ENCODE measurements at places on chromosomes 4 and X.

DNA sequence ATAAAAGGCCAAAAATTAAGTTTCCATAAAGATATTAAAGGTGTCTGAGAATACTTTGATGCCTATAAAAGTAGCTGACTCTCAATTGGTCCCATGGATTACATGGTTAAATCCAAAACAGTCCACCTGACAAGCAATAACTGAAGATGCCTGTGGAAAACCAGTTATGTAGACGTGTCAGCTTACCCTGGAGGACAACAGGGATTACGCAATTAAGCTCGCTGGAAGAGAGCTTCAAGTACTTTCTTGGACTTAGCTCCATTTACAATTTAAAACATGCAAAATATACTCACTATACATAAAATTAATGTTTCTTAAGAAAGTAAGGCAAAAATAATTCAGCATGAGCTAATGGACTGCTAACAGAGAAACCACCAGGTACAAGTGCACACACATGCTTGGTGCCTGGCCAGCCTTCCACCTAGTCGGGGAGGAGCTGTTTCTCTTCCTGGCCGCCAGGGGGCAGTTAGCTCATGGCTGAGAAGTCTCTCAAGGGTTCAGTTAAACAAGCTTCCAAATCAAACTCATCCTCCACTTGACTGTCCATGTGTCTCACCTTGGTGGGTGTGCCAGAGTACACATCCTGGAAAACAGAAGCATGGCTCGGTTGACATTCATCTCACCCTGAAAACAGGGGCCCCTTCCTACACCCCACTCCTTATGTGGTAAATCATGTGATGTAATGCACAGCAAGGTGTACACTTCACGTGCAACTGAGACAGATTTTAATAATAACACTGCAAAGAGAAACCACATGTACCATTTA is 9.2 kb upstream of the FAM53A start:
- DNase-seq, result peak; percentile 92

- no peak for DNase-seq
Observed at GRCh38 chr4:146023334-146023967, 84.8 kb upstream of the ZNF827 start.

DNA sequence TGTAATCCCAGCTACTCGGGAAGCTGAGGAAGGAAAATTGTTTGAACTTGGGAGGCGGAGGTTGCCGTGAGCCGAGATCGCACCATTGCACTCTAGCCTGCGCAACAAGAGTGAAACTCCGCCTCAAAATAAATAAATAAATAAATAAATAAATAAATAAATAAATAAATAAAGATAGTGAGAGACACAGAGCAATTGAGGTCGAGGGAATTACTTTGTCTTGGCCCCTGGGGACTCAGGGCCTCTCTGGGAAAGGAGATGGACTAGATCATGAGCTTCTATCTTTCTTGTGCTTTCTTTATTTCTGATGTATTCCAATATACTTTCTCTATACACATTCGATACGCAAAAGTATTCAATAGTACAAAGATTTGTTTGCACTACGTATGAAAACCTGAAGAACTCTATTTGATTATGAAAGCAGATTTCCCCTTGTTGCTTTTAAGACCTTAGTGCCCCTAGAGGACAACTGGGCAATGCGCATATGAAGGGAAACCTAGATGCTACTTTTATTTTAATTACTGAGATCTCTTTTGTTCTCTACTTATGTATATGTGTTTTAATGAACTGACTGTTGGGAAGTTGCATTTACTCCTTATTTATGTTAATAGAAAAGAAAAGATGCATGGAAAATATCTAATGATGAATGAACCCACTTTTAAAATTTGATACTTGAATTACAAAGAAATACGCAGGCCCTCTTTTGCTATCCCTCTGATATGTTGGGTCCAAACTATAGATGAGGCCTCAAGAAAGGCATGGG is 12.8 kb upstream of the ELOVL6 start:
- peak; percentile 65 for DNase-seq

GRCh38 chrX:133689997-133690599 is 274.8 kb upstream of the GPC4 start:
- DNase-seq, result no peak

DNA sequence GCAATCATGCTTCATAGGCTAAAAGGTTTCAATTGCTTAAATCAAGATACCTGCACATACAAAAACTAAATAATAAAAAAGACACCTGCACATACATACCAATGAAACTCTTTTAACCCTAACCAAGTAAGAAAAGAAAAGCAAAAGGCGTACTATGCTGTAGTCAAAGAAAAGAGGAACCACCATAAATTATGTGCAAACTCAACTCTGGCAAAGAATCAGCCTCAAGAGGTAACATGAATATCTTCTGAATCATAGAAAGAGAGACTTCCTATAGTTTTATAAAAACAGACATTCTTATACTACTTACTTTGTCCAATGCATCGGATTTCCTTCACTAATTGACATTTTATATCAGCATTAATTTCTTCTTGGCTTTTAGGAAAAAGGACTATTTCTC is 29.3 kb downstream of the MMGT1 start:
- DNase-seq, result no peak

DNA sequence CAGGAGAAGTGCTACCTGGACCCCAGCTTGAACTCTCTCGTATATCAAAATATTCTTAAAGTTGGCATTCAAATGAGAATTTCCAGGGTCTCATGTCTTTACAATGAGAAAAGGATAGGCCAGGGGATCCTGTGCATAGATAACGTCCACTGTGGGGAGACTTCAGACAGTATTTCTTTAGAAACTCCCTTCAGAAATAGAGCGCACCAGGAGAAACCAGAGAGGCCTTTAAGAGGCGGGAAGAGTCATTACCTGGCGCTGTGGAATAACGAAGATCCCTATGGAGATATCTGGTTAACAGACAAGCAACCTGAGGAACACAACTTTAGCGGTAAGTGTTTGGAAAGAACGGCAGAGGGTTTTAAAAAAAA is 600 bp downstream of the RADX start:
- no peak for DNase-seq

- DNase-seq, result no peak
Observed at GRCh38 chr4:26577066-26577465, 6.8 kb upstream of the TBC1D19 start.

GRCh38 chrX:115360220-115360781 is 70.8 kb downstream of the LUZP4 start:
- peak; percentile 9 for DNase-seq

DNA sequence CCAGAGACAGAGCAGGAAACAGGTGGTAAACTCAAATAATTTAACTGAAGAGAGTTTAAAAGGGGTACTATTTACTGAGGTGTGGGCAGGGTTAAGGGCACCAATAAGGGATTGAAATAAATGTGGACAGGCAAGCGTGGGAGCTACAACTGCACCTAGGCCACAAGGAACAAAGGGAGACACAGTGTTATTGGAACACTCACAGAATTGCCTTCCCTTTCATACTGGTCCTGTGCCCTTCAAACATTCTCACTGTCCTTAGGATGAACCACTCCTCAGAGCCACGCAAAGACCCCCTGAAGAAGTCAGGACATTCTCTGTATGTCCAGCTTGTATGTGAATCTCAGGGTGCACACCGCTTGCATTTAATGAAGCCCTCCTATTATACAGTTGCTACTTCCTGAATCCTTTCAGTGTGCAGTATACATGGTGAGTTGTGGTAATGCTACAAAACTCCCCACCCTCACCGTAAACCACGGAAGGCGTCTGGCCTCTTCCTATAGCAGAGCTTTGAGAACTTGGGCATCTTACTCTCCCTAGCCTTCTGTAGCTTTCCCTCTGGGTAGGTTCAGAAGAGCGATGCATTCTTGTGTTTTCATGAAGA is 9.6 kb upstream of the MRPL1 start:
- no peak for DNase-seq

GRCh38 chrX:6225288-6225910 is 3.3 kb downstream of the NLGN4X start:
- DNase-seq, result no peak

- no peak for DNase-seq
Observed at GRCh38 chr4:76964769-76965168, 15.2 kb downstream of the SEPTIN11 start.

DNA sequence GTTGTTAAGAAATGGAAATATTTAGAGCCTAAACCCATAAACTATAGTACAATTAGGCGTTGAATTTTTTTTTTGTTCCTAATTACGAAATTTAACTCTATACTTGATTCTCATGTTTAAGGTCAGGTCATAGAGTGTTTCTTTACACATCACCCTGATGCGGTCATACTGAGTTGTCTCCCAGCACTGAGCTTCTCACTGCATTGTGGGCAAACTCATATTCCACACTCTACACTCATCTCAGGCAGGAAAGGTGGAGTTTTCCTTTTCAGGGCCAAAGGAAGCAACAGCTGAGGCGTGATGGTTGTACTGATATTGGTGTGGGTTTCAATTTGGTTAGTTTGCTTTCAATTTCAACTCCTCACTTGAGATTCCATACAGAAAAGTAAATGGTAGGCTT is 75.4 kb downstream of the FAT4 start:
- peak; percentile 90 for DNase-seq

- no peak for DNase-seq
Observed at GRCh38 chr4:168928346-168928745, 81.7 kb downstream of the CBR4 start.

DNA sequence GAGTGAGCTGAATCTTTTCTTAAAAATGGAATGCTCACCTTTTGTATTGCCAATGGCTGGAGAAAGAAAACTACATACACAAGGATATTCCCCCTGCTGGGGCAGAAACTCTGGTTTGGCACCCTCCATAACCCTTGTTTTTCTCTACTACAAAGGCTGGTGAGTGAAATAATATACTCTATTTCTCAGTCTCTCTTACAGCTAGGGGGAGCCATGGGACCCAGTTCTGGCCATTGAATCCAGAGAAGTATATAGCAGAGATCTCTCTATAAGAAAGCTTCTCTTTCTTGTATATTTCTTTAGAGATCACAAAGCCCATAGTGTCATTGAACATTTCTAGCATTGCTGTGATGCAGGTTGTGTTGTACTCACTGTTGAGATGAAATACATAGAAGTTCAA is 49.8 kb downstream of the SMPX start:
- DNase-seq, result no peak

DNA sequence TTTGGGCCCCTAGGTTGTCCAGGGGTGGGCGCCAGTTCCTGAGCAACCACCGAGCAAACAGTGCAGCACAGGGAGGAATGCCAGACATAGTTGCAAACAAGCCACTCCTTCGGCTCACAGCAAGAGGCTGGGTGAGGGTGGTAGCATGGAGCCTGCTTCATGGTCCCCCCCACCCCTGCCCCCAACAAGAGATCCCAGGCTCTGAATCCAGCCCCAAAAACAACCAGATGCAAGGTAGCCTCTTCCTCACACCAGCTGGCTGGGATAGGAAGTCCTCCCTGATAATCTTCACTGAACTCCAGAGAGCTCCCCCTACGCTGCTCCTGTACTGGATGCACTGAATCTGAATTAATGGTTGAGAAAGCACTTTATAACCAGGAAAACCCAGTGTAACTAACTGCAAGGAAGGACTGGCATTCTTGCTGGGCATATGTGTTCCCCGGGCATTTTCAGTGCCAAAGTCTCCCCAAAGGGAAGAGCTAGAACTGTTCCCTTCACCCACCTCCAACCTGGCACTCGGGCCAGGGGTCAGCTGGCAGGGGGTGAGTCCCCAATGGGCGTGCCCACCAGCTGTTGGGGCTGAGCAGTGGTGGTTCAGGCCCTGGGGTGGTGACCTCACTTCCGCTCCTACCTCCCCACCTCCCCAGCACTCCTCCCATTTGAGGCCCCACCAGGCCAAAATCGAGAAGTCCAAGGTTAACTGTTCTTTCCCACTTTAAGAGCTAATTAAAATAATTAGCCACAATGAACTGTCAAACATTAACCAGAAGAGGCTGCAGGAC is 1.5 kb downstream of the ELF4 start:
- peak; percentile 26 for DNase-seq
